CD4-positive, alpha-beta T cell (primary cell): ENCODE measurements at places on chromosomes 12 and 14. TPM values are rescaled to one million over a fixed set of nuclear protein-coding genes. Genes with fewer than 3 reads are reported as not detected.

DNA sequence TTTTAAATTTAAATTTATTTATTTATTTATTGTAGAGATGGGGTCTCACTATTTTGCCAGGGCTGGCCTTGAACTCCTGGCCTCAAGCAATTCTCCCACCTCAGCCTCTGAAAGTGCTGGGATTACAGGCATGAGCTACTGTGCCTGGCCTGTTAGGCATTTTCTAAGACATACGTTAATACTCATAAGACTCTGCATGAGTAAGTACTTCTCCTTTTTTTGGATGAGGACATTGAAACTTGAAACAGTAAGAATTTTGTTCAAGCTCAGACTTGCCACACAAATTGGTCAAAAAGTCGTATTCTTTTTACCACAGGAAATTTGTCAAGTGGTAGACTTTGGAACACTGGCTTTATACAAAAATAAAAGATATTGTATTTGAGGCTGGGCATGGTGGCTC is 187.4 kb upstream of the RASSF8 start:
- no peak for DNase-seq

DNA sequence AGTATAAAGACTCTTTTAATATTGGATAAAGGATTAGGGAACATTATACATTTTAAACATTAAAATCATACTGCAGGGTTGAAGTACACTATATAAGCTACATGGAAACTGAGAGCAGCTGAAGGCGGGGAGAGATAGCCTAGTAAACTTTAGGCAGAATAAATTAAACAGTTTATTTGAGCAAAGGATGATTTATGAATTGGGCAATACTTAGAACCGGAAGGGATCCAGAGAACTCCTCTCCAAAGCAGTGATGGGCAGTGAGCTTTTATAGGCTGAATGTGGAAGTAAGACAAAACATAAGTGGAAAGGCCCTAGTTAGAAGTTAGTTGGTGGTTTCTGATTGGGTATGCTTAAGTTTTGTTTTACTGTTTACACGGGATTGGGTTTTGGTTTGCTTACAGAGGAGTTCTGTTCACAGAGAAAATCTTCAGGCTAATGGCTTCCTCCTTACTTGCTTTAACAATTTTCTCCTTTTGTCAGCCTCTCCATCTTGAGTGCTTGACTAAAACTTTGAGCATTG is 18.9 kb downstream of the LEMD3 start:
- DNase-seq, result no peak

- DNase-seq, result no peak
Observed at GRCh38 chr12:32240831-32241230, 134.2 kb downstream of the BICD1 start.

Gene NDUFA12
- total RNA-seq, result 43.3 TPM

Gene FGF6
- total RNA-seq, result not detected

Gene LAG3
- 1.4 TPM for total RNA-seq

- no peak for DNase-seq
Observed at GRCh38 chr12:26740348-26740747, 92.6 kb downstream of the ITPR2 start.
